ENCODE measurements at places on chromosomes 1 and 21.

- DNase-seq: no peak
These were observed 56.3 kb downstream of the MAN1C1 start for GRCh38 chr1:25672763-25673409.

DNA sequence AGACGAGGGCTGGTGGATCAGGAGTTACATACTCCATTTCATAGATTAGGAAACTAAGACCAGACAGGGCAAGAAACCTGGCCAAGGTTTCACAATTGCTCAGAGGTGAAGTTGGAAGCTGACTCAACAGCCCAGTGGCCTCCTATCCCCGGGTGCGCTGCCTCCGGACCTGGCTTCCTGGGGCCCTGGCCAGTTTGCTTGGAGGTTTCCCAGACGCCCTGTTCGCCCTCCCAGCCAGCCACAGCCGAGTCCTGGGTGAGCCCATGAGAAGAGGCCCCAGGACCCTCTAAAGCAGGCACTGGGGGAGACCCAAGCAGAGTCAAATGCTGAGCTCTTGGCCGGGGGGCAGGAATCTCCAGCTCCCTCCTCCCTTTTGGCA, 180.1 kb downstream of the ZBTB18 start:
- no peak for DNase-seq

DNA sequence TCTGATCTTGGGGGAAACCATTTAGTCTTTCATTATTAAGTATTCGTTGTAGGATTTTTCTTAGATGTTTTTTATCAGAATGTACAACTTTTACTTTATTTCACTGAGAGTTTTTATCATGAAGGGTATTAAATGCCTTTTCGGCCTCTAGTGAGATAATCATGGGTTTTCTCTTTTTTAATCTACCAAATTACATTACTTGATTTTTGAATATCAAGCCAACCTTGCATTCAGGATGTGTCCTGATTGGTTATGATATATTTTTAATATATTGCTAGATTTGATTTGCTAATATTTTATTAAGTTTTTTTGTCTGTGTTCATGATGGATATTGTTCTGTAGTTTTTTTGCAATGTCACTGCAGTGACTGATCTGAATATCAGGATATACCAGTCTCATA, 9.4 kb downstream of the NUF2 start:
- no peak for DNase-seq

DNA sequence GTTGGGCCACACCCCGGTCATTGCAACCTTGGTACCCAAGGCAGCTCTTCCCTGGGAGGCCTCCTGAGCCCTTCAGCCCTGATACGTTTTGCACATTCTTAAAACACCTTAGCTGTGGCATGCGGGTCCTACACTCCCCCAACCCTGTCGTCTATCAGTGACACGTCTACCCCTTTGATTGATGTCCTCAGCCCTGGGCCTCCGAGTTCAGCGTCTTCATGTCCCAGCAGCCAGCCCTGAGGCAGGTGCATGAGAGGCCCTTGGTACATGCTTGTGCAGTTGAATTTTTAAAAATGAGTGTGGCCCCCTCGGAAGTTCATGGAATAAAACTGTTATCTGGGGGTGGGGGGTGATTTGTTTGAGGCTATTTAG, 38.9 kb upstream of the ADARB1 start:
- DNase-seq: no peak

DNA sequence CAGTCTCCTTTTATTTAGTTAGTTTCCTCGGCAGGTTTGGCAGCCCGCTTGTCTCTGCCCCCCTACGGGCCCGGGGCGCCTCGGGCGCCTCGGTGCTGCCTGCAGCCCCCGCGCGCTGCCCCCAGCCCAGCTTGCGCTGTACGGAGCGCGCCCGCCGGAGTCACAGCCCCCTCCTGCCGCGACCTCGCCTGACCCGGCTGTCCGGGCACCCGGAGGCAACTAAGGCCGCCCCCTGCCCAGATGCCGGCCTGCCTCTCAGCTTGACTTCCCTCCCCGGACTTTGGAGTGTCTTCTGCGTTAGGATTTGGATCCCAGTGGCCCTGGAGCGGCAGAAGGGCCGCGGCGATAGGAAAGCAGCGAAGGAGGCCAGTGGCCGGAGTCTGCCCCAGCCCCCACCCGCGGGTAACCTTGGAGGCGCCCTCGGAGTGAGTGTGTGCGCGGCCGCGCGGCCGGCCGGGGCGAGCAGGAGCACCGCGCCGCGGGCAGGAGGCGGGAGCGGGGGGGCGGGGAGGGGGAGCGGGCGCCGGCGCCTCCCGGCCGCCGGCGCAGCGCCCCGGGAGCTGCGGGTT, 7.6 kb downstream of the CDKN2C start:
- peak; percentile 53 for DNase-seq

GRCh38 chr1:26761217-26761616, 26.5 kb upstream of the PIGV start:
- no peak for DNase-seq

Measured in Kasumi-1 (cell line).